ENCODE measurements at places on chromosomes 16 and 17. TPM values are rescaled to one million over a fixed set of nuclear protein-coding genes. Genes with fewer than 3 reads are reported as not detected.

Gene CLEC19A
- not detected for total RNA-seq

Gene APOBR
- total RNA-seq: 29.2 TPM

Gene CIAPIN1
- 37.0 TPM for total RNA-seq

Gene PYY
- not detected for total RNA-seq

Gene ZNF688
- 13.5 TPM for total RNA-seq

Gene CORO7
- 58.5 TPM for total RNA-seq

Gene KRTAP4-4
- not detected for total RNA-seq

Gene ZNF747
- total RNA-seq: 9.3 TPM

Gene PRAC1
- total RNA-seq: not detected
